ENCODE measurements at places on chromosomes 6 and 20.

GRCh38 chr6:46325561-46326530 is 155.1 kb upstream of the ENPP5 start:
- DNase-seq: peak; percentile 94

GRCh38 chr6:117495869-117496268 is 13.4 kb downstream of the DCBLD1 start:
- peak; percentile 67 for DNase-seq

DNA sequence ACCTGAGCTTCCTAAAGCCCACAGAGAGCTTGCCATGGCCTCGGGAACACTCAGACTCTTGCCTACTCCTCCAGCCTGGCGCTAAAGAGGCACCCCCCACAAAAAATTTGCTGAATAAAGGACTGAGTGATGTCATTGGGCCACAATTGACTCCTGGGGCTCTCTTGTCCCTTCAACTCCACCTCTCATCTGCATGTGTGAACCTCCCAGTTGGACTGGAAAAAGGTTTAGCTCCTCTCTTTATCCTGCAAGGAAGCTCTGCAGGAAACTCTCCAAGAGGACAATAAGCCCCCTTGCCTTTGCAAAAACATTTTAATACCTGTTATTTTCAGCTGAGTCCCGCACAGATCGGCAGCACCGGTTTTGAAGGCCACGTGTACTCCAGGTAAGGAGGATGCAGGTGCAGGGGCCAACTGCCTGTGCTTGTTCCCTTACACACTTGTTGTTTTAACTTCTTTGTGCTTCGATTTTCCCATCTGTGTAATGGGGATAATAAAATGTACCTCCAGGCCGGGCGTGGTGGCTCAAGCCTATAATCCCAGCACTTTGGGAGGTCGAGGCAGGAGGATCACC is 107.3 kb downstream of the TFAP2C start:
- no peak for DNase-seq

DNA sequence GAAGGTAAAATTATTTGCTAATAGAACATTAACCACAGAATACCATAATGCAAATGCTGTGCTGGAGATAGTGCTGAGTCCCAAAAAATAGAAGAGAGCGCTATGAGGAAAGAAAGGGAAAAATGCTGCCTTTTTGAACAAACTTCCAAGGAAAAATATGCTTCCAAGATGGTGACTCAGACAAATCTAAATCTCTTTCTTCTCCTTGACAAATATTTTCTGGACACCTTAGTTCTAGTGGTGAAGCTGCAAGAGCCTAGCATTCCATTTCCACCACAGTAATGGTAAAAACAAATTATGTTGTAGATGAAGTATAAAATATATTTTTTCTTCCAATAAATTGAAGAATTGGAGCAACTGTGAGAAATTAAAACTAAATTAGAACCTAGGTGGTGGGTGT is 155.6 kb upstream of the TBX18 start:
- no peak for DNase-seq

DNA sequence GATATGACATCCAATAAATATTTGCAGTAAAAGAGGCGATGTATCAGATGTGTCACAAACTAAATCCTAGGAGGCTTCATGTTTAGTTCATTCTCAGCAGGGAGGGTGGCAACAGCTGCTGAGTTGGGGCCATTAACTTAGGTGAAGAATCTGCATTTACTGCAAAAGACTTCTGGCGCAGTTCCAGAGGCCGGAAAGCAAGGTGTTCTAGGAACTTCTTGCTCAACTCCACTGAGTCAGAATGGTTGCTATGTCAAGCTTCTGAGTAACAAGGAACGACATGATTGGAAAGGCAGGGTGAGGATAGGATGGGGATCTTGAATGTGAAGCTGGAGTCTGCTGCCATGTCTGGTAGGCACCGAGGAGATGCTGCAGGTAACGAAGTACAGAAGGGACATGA is 11.7 kb downstream of the ADNP start:
- peak; percentile 93 for DNase-seq

DNA sequence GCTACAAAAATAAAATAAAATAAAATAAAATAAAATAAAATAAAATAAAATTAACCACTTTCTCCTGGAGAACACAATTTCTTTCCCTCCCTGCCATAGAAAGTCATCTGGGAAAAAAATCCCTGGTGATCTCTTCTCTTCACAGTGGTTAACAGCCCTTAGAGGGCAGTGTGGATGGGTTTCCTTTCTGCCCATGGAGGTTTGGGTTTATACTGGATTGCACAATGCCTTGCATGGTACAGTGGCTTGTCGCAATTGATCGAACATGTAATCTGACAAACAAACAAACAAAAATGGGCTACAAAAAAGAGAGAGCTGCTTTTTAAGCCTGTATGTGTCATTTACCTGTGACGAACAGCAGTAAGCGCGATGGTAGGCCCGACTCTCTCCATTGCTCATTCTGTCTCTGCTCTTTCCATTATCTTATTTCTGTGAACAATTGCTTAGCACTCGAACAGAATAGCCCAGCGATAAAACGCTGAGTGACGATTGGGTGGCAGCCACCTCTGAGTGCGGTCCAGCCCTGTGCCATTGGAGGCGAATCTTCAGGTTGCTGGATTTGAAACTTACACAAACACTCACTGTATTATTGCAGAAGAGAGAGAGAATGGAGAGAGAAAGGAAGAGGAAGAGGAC is 166.1 kb downstream of the CD83 start:
- no peak for DNase-seq

GRCh38 chr6:109381061-109381746 is 1.1 kb downstream of the CD164 start:
- DNase-seq: no peak

DNA sequence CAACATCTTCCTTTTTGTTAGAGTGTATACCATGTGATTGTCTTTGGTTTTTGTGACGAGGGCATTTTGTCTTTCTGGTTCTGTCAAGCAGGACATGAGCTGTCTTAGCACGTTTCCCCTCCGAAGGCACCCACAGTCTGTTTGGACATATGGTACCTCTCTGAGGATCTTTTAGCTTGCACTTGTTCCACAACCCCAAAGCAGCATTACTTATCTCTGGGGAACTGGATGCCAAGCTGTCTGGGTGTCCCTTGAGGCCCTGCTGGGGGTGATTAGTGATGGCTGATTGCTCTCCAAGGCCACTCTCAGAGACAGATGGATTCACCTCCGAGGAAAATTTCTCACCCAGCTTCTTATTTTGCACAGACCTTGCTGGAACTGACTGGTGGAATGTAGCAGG is 445.0 kb upstream of the CHD6 start:
- no peak for DNase-seq

DNA sequence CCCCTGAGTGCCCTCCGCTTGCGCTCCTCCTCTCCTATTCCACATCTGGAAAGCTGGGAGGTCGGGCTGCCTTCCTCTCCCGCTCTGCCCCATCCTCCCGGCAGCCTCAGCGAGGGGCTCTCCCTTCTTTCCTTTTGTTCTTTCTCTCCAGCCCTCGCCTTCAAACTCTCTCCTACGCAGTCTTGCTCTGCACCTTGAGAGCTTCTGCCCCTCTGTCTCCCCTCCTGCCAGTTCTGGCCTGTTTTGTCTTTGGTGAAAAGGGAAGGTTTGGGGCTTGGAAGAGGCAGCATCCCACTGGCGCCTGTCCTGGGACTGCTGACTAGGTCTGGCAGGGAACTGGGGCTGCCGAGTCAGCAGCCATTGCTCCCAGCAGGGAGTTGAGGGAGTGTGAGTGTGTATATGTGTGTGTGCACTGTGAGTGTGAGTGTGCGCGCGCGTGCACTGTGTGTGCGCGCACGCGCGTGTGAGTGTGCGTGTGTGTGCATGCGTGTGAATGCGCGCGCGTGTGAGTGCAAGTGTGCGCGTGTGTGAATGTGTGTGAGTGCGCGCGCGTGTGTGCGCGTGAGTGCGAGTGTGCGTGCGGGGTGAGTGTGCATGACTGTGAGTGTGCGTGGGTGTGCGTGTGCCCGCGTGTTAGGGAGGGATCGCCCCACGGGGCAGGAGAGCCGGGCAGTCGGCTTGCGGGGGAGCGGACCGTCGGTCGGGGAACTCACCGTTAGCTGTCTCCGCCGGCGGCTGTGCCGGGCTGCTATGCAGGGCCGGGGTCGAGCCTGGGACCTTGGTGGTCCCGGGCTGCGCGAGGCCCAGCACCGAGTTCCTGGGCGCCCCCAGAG is 523 bp downstream of the CPXM1 start:
- DNase-seq: no peak

DNA sequence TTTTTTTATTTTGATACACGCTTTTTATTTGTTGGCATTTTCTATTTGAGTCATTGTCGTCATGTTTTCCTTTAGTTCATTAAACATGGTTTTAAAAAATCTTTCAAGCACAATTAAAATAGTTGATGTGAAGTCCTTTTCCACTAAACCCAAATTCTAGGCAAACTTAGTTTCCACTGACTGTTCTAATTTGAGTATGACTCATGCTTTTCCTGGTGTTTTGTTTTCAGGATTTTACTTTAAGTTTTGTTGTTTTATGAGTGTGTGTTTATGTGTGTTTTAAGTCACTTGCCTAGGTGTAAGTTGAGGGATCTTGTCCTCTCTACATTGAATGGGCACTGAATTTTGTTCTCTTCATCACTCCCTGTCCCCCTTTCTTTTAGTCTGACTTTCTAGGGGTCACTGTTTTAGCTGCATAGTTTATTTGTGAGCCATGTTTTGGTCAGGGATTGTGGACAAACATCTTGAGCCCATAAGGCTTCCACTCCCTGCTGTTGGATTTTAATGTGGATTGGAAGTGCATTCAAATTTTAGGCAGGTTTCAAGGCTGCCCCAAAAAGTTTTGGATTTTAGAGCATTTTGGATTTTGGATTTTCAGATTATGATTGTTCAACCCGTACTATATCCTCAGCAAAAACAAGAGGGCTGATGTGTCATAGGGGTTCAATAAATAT is 94.8 kb downstream of the CDYL start:
- peak; percentile 20 for DNase-seq

- DNase-seq: peak; percentile 65
Measured at GRCh38 chr6:138692058-138692977, 81.3 kb upstream of the CCDC28A start.

- DNase-seq: no peak
Measured at GRCh38 chr6:157298216-157298724, 25.0 kb downstream of the TMEM242 start.

GRCh38 chr6:33073431-33073871 is at the start of gene HLA-DPA1:
Gene HLA-DPA1 (minus strand): TSS chr6:33073649.
- peak; percentile 43 for DNase-seq

- peak; percentile 38 for DNase-seq
Measured at GRCh38 chr6:57209030-57209429, 13.1 kb downstream of the RAB23 start.

DNA sequence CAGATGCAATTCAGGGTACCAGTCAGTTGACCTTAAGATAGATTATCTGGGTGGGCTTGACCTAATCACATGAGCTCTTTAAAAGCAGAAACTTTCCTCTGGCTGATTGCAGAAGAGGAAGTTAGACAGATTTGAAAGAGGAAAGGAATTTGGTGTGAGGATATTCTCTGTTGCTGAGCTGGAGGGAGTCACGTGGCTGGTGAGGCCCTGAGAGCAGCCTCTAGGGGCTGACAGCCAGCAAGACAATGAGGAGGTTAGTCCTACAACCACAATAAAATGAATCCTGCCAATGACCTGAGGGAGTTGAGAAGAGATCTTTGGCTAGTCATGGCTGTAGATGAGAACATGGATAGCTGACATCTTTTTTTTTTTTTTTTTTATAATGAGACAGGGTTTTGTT is 87.0 kb upstream of the B3GAT2 start:
- DNase-seq: peak; percentile 31

DNA sequence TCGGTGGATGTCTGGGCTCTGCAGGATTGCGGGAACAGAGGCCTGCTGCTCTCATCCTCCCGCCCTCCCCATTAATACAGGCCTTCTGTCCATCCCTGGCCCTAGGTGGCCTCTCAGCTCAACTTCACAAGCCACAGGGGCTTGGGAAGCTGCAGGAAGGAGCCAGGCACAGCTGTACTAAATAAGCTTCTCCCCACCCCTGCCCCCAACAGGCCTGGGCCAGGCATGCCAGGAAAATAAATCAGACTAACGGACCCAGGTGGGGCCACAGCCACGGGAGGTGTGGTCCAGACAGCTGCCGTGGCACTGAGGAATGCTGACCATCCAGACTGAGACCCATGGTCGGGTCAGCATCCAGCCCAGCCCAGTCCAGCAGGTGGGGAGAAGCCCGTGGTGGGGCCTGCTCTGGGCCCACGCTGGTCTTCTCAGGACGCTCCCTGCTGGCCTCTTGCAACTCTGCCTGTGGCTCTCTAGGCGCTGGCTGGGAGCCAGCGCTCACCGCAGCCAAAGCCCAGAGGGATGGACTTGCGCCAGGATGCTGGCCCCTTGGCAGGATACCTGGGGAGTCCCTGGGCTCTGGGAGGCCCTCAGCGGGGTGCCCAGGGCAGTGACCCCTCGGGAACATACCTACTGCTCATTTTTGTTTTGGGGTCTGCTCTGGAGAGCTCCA is 8.6 kb upstream of the YTHDF1 start:
- DNase-seq: peak; percentile 65

- no peak for DNase-seq
Measured at GRCh38 chr20:15708984-15709598, 864.2 kb downstream of the KIF16B start.

GRCh38 chr6:16399158-16399557 is 160.8 kb downstream of the GMPR start:
- no peak for DNase-seq

GRCh38 chr20:47358672-47359529 is 2.4 kb upstream of the ZMYND8 start:
- peak; percentile 97 for DNase-seq

- no peak for DNase-seq
Measured at GRCh38 chr6:150756173-150756572, 109.3 kb upstream of the MTHFD1L start.

- no peak for DNase-seq
Measured at GRCh38 chr6:35108309-35108885, 32.7 kb downstream of the TCP11 start.

DNA sequence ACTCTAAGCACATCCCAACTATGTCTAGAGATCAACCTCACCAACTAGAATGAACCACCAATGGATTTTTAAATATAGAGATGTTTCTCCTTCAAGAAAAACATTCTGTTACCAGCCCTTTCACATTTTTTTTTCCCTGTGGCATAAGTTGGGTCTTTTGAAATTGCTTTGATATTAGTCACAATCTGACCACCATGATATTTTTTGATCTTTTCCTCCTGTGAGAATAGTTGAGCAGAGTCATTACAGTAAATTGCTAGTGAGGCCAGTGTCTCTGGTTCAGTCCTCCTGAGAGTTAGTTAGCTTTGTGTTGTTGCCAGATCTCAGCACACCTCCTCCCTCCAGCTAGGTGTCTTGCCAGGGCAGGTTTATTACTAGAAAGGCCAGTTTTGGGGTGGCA is 79.7 kb upstream of the MYLIP start:
- peak; percentile 29 for DNase-seq

All from iris pigment epithelial cell (primary cell).